Vagina (tissue), 2 donors: ENCODE measurements at places on chromosomes 3 and 15. TPM values are rescaled to one million over a fixed set of nuclear protein-coding genes. Genes with fewer than 3 reads are reported as not detected.

DNA sequence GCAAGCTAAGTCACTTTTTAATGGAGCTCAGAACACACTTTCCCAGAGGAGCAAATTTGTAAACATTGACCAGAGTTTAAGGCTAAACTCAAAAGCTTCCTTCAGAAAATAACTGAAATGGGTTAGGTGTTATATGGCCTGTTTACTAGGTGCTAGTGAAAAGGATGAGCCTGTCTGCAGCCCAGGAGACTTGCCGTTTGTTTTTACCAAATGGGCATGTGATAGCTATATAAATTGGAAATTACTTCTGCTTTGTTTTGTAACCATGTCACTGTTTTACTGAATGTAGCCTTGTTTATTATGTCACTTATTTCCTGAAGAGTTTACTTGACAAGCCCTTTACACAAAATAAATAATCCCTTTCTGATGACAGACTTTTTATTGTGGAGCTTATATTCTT is 109.4 kb upstream of the THSD4 start:
- no peaks in the 10 kb centered on the region for H3K27me3 ChIP-seq
- no peak for DNase-seq
- no peaks in the 10 kb centered on the region for H3K36me3 ChIP-seq
- H3K27ac ChIP-seq, result no peak overlapping the region
- no peak overlapping the region for H3K4me3 ChIP-seq

- H3K4me1 ChIP-seq, result peaks cover 20% of the 10 kb centered on the region
- peak; percentile 47 for DNase-seq
- peak overlapping the region; percentile 2 for H3K27ac ChIP-seq
- H3K4me3 ChIP-seq, result no peak overlapping the region
- H3K27me3 ChIP-seq, result no peaks in the 10 kb centered on the region
Observed at GRCh38 chr15:100042558-100042957, 299.2 kb downstream of the ADAMTS17 start.

DNA sequence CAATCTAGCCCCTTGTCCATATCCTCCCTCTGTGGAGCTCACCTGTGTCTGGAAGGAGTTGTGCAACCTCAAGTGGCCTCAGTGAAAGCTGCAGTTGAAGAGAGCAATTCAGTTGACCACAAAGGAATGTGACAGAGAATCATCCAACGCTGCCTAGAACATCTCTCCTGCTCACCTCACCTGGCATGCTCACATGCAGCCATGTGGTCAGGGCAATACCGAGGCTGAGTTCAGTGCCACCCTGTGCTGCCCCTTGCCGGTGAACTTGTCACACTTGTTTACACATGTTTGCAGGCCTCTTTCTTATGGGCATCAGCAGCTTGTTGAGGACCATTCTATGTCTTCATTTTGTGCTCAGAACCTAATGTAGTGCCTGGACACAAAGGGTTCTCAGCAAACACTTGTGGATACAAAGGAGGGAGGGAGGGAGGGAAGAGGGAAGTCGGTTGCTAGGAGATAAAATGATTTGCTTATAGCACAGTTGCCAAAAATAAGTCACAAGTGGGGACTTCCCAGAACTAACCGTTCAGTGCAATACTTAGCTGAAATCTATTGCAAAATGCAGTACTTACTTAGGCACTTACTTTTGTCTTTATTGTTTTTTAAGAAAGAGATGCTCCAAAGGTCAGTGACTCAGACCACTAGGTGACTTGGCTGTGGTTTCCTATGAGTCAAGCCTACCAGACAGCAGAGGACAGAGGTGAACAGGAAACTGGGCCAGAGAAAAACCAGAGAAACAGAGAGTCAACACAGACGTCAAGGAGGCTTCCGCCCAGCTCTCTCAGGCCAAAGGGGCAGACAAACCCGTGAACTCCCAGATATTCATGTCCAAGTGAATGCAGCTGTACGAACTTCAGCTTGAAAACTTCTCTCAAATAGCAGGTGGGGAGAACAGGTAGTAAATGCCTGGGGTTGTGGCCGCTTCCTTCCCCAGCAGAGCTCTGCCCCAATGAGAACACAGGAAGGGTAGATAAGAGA is 227.8 kb upstream of the CTNNB1 start:
- H3K4me3 ChIP-seq, result no peak overlapping the region
- no peak for DNase-seq
- H3K36me3 ChIP-seq, result no peaks in the 10 kb centered on the region

GRCh38 chr15:66007663-66008262 is 138.5 kb downstream of the RAB11A start:
- no peak for DNase-seq
- no peak overlapping the region for H3K4me3 ChIP-seq
- no peak overlapping the region for H3K27ac ChIP-seq
- H3K36me3 ChIP-seq, result no peaks in the 10 kb centered on the region
- H3K4me1 ChIP-seq, result no peaks in the 10 kb centered on the region
- H3K27me3 ChIP-seq, result no peaks in the 10 kb centered on the region

- H3K4me1 ChIP-seq, result peaks cover 10% of the 10 kb centered on the region
- no peak overlapping the region for H3K4me3 ChIP-seq
- H3K36me3 ChIP-seq, result no peaks in the 10 kb centered on the region
- no peak for DNase-seq
Observed at GRCh38 chr3:194043516-194043915, 92.4 kb upstream of the HES1 start.

DNA sequence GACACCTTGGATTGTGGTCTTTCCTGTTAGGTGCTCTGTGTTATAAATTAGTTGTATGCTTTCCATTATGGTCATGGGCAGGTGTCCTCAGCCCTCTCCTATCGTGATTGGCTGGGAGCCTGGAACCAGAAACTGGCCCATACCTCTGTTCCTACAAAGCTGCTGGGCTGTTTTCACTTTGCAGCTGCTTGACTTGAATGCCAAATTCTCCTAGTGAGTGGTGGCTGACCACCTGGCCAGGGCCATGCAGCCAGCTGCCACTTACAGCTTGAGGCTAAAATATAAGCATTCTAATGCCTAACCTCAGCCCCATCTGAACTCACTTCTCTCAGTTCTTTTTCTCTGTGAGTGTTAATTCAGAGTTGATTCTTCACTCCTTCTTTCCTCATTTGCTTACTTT is 239.3 kb upstream of the GBE1 start:
- no peaks in the 10 kb centered on the region for H3K4me1 ChIP-seq
- DNase-seq, result no peak
- H3K27me3 ChIP-seq, result no peaks in the 10 kb centered on the region
- no peak overlapping the region for H3K4me3 ChIP-seq
- H3K36me3 ChIP-seq, result no peaks in the 10 kb centered on the region
- no peak overlapping the region for H3K27ac ChIP-seq

Gene SEMA3G
- total RNA-seq, result 8.3 TPM

Gene ACAA1
- 53.0 TPM for total RNA-seq
